Bladder microvascular endothelial cell (primary cell): ENCODE measurements at places on chromosomes 11 and 22. TPM values are rescaled to one million over a fixed set of nuclear protein-coding genes. Genes with fewer than 3 reads are reported as not detected.

The MB gene
- total RNA-seq, result not detected in 2 replicates

The RAB36 gene
- 0.32 and 0.88 TPM in 2 replicates for total RNA-seq

The TRIM68 gene
- total RNA-seq, result 8.3 and 12.3 TPM in 2 replicates

The YAP1 gene
- 16.7 and 84.0 TPM in 2 replicates for total RNA-seq
